ENCODE measurements at places on chromosomes 16 and 17.

- no peak for DNase-seq
These were observed 19.7 kb downstream of the MEAK7 start for GRCh38 chr16:84484579-84485254.

DNA sequence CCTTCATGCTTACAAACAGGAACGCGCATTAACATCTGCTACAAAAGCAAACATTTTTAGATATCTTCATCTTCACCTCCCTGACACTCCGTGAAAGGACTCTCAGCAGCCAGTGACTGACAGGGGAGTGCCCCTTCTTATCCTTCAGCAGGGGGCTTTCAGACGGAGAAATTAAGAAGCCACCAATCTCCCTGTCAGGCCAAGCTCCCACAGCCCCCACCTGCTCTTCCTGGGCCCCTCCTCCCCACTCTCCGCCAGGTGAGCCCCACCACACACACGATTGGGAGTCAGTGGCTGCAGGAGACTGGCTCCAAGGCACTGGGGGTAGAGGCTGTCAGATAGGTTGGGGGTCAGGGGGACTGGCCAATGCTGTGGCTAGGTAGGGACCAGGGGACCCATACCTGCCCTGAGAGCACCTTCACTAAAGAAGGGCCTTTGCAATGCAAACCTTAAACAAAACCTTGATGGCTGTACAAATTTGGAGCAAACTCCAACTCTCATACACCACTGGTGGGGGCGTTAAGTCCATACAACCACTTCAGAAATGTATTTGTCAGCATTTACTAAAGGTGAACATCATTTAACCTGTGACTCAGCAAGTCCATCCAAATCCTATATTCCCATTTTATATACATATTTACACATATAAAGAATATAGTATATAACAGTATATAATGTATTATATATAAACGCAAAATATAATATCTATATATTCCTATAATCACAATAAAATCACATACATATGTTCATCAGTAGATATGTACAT is 232.2 kb downstream of the ZNF423 start:
- DNase-seq, result no peak

GRCh38 chr16:12995721-12996372 is 94.4 kb downstream of the SHISA9 start:
- no peak for DNase-seq

GRCh38 chr17:40598619-40599467 is 33.6 kb upstream of the CCR7 start:
- DNase-seq, result peak; percentile 77

DNA sequence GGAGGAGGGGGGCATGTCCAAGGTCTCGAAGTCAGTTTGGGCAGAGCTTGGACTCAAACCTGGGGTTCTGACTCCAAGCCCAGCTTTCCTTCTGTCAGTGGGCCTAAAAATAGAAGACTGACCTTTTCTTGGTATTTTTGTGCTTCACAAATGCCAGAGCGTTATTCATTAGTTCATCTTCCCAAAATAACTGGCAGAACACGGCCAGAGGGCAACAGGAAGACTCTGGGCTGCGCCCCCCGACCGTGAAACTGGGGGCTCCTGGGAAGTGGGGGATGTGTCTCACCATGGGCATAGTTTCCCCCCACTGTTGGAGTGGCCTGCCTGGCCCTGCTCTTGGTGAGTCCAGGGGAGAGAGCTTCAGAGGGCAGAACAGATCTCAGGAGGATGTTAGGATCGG is 94.0 kb downstream of the SOCS1 start:
- no peak for DNase-seq

- no peak for DNase-seq
These were observed 46.4 kb downstream of the COTL1 start for GRCh38 chr16:84571506-84571905.

GRCh38 chr16:8929086-8929748 is 34.5 kb downstream of the USP7 start:
- DNase-seq, result no peak

GRCh38 chr17:30848021-30848420 is 16.3 kb downstream of the ATAD5 start:
- DNase-seq, result no peak

DNA sequence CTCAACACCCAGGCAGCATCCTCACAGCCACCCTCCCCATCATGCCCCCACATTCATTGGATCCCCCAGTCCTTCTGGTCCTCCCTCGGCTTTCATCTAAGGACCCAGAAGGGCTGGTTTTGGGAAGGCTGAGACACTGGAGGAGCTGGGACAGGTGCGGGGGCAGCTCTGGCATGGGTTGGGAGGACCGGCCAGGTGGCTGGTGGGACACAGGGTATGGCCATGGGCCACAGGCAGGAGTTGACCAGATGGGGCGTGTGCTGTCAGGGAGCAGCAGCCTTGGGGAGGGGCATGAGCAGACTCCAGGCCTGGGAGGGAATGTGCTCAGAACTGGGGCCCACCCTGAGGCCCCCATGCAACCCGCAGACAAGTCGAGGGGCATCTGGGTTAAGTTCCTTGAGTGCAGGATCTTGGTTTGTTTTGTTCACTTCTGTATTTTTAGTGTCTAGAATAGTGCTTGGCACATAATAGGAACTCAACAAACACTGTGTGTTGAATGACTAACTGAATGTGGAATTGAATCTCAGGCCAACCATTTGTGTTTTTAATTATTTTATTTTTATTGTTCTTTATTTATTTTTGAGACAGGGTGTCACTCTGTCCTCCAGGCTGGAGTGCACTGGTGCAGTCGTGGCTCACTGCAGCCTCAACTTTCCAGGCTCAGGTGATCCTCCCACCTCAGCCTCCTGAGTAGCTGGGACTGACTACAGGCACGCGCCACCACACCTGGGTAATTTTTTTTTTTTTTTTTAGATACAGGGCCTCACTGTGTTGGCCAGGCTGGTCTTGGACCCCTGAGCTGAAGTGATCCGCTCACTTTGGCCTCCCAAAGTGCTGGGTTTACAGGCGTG is 5.6 kb downstream of the P2RX1 start:
- DNase-seq, result no peak

DNA sequence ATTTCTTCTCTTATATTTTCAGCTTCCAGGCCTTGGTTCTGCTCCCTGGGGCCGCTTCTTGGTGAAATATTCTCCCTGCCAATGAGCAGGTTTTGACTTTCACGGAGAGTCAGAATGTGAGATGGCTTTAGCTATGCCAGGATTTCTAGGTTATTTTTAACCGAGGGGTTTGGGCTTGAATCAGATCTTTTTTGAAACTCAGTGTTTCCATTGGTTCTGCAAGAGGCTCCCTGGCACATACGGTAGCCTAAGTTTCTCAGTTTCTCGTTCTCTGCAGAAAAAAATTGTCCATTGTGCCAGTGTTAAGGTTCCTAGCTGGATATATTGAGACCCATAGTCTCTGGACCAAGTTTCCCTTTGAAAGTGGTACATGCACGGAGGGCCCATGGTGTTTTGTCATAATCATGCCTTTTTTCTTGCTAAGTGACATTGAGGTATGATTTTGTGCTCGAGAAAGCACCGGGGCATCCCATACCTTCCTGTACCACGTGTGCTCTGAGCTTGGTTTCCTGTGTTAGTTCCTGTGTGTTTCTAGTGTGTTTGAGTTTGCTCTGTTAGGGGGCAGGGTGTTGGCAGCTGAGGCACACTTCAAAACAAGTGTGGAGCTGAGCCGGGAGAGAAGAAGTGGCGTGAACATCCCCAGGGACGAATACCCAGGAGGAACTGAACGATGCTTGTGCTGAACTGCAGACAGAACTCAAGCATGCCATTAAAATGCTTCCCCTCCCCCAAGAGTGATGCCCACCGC is 127.2 kb downstream of the HS3ST3B1 start:
- DNase-seq, result peak; percentile 11

DNA sequence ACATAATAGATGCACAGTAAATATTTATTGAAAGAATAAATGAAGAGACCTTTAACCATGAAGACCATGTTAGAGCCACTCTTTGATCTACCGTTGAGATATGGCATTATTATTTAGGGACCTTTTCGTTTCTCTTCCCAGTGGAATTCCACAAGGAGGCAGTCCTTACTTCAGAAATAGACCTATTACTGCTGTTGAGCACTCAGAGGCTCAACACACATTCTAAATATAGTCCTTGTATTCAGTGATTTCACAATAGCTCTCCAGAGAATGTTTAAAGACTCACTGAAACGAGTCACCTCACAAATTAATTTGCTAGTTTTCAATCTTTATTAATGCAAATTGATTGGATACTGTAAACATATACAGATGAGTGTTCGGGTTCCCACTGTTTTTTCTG is 603.8 kb downstream of the CDH8 start:
- no peak for DNase-seq
